ENCODE measurements at places on chromosomes 5 and 9.

DNA sequence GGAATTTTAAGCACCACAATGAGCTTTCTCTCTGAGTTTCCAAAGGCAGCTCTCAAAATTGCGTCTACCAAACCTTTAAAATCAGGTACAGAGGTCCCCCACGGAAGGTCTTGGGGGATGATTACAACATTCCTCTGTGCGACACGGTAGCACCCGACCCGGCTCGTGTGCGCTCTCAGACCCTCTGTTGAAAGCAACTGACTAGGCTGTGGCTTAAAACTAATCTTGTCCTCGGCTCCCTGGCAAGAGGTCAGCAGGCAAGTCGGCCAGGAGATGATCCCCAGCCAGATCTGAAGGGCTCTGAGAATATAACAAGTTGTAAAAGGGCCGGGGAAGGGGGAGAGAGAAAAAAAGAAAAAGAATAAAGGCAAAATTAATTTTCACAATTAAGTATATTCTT is 92.6 kb upstream of the LMX1B start:
- DNase-seq, result no peak

DNA sequence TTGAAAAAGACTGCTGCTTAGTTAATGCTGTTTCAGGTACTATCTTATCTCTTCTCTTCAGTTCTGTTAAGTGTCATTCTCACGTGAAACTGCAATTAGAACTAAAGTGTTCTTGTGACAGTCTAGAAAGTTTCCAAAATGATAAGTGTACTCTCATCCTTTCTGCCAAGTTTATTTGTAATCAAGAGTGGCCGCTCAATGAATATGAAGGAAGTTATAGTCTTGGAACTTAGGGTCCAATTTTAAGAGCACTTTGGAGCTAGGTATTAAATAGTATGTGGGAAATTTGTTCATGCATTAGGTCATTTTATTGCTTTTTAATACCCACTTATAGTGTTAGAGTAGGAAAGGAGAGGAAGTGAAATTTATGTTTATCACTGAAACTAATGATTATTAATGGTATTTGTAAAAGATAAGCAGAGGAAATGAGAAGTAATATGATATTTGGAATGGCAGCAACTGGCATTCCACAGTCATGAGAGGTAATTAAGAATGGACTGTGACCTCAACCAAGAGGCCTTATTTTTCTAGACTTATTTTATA is 20.4 kb downstream of the XRCC4 start:
- DNase-seq, result no peak

- no peak for DNase-seq
These were observed 88.9 kb downstream of the ADRB2 start for GRCh38 chr5:148915224-148915817.

- DNase-seq, result no peak
These were observed 2.9 kb upstream of the PAX5 start for GRCh38 chr9:37036776-37037502.

- DNase-seq, result no peak
These were observed 10.1 kb downstream of the KCNV2 start for GRCh38 chr9:2727374-2727773.
